ENCODE measurements at places on chromosomes 5 and 9.

- DNase-seq = no peak
Measured at GRCh38 chr5:123949043-123949804, 437.2 kb downstream of the CSNK1G3 start.

DNA sequence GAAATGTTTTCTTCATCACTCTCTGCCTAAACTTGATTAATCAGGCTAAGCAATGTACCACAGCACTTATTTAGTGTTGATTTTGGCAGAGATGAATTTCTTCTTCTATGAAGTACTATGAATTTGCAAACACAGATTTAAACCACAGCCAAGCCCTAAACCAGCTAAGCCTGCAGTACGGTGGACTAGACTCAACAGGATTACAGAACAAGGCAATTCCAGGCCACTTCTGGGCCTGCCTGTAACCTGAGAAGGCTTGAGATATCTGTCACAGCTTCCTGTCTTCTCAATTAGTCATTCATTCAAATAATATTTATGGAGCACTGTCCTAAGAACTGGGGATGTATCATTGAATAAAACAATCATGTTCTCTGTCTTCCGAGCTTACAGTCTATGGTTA lies 32.4 kb upstream of the CAST start:
- peak; percentile 93 for DNase-seq

DNA sequence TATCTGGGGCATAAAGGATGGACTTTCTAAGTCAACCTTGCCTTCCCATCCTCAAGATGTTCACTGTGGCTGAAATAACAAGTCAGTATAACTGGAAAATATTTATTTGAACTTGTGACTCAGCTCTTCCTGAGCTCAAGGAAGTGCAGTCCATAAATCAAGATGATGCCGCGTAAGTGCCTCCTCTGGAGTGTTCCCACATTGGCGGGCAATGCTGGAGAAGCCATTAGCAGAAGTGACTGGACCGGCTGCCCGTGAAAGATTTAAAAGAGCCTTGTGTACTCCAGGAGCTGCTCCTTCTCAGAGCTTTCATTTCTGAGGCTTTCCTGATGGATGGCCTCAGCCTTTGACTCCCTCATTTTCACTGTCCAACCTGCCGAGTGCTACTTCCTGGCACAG lies 17.4 kb downstream of the TMOD1 start:
- peak; percentile 40 for DNase-seq

GRCh38 chr9:4842734-4843133 lies 50.0 kb downstream of the RCL1 start:
- no peak for DNase-seq

DNA sequence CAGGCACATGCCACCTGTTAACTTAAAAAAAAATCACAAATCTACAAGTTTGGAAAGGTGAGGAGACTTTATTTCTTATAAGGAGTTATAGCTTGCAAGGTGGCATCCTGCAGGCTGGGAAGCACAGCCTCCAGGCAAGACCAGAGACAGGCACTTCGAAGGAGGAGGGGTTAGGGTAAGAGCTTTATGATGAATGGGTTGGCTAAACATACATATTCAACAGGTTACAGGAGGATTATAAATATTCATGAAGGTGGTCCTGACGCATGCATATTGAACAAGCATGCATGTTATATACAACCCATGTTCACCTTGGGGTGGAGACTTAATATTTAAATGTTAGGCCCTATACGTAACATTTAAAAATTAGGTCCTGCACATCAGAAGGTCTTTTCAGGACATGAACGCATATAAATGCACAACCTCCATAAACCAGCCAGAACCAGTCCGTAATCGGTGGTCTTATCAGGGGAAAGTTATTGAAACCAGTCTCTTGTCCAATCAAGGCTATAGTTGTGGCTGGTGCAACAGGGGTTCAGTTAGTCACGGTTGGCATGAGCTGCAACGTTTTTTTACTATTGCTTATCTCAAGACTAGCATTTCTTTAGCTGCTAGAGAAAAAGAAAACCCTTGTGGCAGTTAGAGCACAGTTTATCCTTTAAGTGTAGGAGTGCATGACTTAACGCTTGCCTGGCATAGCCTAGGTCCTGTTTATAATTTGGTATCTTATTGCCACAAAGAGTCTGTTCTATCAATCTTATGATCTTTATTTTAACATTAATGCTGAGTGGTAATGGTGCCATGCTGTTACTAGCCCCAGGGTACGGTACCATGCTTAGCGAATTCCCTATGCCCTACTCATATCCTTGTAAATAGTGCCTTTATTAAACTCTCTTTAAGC lies 72.7 kb downstream of the C9orf57 start:
- peak; percentile 13 for DNase-seq

Data from astrocyte of the hippocampus (primary cell).